Globus pallidus (tissue), 1 donor: ENCODE measurements at places on chromosomes 16 and 17.
A peak's percentile ranks its signal among the peaks of the same experiment; 100 is the strongest.

DNA sequence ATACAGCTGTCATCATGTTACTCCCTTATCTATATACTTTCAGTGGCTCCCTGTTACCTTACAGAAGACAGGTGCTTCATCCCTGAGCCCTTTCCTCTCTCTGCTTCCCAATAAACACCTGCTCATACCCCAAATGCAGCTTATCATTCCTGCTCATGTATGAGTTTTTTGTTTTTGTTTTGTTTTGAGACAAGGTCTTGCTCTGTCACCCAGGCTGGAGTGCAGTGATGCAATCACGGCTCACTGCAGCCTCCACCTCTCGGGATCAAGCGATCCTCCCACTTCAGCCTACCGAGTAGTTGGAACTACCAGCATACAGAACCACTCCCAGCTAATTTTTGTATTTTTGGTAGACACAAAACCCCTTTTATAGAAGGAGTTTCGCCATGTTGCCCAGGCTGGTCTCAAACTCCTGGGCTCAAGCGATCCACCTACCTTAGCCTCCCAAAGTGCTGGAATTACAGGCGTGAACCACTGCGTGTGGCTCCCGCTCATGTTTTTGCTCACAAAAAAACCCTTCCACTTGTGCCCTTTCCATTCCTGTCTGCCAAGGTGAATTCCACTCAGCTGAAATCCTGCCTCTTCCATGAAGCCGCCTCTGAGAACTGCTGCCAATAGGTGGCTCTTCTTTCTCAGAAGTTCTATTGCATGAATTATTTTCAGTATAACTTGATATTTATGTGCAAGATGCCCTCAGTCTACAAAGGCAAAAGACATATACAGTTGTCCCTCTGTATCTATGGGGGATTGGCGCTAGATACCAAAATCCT is 7.9 kb upstream of the RNF157 start:
- DNase-seq = no peak

GRCh38 chr16:87490096-87490798 is 2.6 kb downstream of the ZCCHC14 start:
- DNase-seq = no peak

DNA sequence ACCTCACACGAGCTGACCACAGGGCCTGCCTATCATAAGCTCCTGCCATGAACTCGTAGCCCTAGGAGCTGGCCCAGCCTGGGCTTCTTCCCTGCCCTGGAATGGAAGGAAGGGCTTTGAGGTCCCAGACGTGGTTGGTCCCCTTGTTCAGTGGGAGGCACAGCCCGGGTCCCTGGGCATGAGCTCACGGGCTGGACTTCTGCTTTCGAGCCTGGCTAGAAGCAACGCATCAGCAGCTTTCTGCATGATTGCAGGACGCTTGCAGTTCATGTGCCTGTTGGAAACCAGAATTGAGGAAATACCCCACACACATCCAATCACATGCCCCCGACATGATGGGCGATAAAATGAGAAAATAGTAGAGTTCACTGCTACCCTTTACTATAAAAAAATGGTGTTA is 293.3 kb downstream of the MAF start:
- peak; percentile 65 for DNase-seq

DNA sequence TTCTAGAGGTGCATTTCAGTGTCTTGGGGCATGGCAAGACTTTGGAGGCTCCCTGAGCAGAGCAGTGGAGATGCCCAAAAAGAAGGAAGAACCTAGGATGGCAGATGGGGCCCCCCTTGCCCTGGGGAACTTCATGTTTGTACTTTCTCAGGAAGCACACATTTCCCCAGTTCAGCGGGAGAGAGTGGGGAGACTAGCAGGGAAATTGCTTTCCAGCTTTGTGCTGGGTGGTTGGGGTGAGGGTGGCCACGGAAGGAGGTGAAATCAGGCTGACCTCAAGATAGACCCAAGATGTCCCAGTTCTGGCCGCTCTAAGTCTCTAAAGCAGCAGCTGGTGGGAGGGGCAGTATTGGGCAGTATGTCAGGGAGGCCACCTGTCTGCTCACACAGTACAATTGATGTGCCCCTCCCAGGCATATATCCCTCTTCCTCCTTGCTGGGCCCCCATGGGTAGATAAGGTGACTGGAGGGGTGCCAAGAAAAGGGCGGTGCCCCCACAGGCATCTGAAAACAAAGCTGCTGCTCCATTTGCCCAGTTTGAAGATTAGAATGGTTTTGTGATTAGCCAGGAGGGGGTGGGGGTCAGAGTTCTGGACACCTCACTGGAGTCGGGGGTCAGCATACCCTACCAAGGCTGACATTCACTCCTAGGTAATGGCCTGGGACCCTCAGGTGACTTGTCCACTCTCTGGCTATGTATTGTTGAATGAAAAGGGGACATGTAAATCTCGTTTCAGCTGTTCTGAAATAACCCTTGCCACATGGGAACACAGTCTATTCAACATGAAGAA is 17.1 kb upstream of the NAGLU start:
- no peak for DNase-seq

GRCh38 chr16:68719993-68720489 is 17.1 kb upstream of the CDH1 start:
- no peak for DNase-seq

GRCh38 chr16:67926181-67926750 is 5.4 kb downstream of the CTRL start:
- DNase-seq = peak; percentile 65

- no peak for DNase-seq
Measured at GRCh38 chr16:10541366-10541765, 39.0 kb downstream of the EMP2 start.

GRCh38 chr17:40551091-40551878 is 14.0 kb downstream of the CCR7 start:
- DNase-seq = no peak

DNA sequence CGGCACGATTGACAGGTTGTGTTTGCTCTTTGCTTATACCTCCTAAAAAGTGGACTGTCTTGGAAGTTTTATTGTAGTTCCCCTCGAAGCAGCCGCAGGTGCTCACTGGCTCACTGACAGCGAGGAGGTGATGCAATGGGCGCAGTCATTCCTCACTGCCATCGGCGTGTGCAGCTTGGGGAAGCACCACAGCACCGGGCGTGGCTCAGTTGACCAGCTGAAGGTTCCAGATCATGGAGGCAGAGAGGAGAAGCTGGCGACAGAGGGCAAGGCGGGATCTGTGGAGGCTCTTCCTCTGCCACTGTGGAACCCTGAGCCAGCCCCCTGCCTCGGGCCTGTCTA is 72.1 kb upstream of the TNRC6C start:
- no peak for DNase-seq

- DNase-seq = no peak
Measured at GRCh38 chr17:45063198-45063597, 2.1 kb downstream of the NMT1 start.

DNA sequence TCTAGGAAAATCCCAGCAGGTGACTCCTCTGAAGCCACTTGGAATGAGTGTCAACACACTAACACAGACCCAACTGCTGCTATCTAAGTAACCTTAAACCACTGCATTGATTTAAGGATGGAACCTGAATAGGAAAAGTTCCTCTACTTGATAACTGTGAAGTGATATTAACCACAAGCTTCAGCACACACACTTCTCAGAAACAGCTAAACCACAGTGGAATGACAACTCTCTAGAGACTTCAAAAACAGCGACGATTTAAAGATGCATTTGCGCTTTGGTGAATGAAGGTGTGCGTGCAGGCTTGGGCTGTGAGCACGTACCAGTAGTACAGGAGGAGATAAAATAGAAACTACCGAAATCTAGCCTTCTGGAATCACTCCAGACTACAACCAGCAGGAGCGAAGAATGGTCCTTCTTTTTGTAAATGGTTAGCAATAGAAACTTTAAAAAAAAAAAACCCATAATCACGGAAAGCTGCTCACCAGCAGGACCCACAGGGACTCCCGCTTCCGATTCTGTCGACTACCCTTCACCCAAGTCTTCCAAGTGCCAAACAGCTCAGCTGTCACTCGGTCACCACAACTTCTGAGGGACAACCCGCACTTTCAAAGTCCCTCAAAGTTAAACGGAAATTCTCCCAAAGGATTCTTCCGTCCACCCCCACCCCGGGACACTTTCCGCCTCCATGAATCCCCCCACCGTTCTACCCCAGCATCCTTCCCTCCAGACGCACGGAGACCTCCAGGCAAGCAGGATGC is 137.7 kb upstream of the CORO6 start:
- no peak for DNase-seq

- no peak for DNase-seq
Measured at GRCh38 chr16:88320947-88321634, 61.7 kb upstream of the ZNF469 start.

GRCh38 chr16:66133643-66134338 is 232.7 kb upstream of the CDH5 start:
- DNase-seq = no peak

- DNase-seq = no peak
Measured at GRCh38 chr17:62631936-62632924, 4.8 kb downstream of the MRC2 start.

- peak; percentile 38 for DNase-seq
Measured at GRCh38 chr16:57485916-57486857, at the start of gene DOK4. Gene DOK4, minus strand, starts transcription at chr16:57486493. Its CDS starts 6,986 bp downstream, at chr16:57479507.

DNA sequence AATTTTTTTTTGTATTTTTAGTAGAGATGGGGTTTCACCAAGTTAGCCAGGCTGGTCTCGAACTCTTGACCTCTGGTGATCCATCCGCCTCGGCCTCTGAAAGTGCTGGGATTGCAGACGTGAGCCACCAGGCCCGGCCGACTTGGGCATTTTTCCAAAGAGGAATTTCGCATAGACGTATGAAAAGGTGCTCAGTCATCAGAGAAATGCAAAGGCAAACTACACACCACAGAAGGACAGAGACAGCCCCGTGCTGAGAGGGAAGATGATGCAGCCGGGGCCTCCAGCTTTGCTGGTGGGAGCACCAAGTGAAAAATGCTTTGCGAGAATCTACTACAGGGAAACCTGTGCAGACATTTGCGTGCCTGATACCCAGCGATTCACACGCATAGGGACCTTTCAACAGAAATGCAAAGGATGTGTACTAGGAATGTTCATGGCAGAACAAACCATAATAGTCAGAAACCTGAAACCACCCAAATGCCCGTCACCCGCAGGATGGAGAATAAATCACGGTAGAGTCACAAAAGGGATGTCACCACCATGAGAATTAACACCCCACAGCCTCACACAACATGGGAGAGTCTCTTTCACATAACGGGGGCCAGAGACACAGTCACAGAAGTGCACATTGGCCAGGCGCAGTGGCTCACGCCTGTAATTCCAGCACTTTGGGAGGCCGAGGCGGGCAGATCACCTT is 5.2 kb downstream of the RAB40B start:
- DNase-seq = no peak

DNA sequence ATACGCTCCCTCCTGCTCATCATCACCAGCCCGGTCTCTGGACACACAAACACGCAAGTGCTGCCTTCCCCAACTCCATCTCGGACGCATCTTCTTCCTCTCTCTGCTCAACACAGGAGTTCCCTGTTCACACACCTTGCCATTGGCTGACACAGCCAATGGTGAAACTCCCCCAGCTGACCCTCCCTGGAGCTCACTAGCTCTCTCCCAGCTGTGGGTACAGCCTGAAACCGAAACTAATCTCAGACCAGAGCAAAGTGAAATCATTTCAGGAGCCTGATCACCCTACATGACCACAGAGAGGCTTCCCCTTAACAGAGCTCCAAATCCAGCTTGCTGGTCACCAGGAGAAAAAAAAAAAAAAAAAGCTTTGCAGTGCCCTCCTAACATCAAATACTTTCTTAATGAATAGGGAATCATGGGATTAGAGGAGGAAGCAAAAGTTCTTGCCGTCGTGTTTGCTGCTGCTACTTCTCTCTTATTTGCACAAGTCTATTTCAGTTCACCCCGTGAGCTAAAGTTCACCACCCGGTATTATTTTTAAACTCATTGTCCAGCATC is 8.3 kb downstream of the CUEDC1 start:
- DNase-seq = peak; percentile 78

DNA sequence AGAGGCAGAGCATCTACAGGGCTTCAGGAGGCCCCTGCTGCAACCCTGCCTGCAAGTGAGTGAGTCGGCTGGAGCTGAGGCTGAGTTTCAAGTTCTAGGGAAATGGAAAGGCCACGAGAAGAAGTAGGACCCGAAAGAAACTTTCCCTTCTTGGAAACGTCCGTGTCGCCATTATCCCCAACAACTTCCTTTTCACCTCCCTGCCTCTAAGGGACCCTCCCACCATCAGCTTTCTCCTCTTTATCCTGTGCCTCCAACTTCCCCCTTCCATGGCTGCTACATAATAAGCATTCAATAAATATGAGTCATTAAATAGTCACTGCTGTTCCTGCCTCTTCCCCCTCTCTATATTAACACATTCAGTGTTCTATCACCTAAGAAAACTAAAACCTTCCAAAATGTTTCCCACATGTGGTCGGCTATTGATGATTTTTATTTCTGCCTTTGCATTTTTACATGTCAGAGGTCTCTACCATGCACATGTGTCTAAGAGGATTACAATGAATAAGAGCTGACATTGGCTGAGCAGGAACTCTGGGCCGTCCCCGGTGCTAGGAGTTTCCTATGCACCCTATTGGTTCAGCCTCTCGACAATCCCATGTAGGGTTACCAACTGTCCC is 115.9 kb upstream of the TNRC6C start:
- DNase-seq = no peak

- DNase-seq = no peak
Measured at GRCh38 chr17:59638553-59638952, 18.9 kb downstream of the CLTC start.

DNA sequence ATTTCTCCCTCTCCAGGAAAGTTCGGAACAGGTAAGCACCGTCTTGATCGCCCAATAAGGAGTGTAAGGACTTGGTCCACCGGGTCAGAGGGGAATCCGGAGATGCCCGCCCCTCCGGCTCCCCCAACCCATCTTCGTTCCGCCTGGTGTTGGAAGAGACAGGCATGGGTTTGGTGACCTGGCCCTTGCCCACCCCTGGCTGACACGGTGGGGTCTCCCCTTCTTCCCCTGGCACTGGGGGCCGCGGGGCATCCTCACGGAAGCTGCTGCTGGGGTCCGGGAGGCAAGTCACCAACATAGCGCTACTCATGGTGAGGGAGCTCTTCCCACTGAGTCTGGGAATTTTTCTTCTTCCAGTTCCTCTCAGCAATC is 3.2 kb downstream of the AXIN2 start:
- DNase-seq = no peak
